ENCODE measurements at places on chromosomes 7 and 10.

- no peak for DNase-seq
These were observed 606.6 kb downstream of the KCNMA1 start for GRCh38 chr10:77030974-77031373.

DNA sequence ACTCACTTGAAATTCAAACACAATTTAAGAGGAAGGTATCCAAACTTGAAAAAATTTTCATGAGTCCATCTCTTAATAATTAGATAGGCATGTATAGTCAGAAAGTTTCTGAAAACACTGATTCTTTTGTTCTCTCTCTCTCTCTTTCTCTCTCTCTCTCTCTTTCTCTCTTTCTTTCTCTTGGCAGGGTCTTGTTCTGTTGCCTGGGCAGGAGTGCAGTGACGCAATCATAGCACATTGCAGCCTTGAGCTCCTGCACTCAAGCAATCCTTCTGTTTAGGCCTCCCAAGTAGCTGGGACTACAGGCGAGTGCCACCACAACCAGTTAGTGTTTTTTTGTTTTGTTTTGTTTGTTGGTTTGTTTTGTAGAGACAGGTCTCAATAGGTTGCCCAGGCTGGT is 59.3 kb downstream of the PRTFDC1 start:
- DNase-seq = no peak

- DNase-seq = no peak
These were observed 105.3 kb downstream of the FRMD4A start for GRCh38 chr10:14225379-14225778.

GRCh38 chr7:50594136-50594535 is 28.9 kb upstream of the DDC start:
- DNase-seq = no peak

GRCh38 chr7:106679153-106679931 is 18.4 kb upstream of the CCDC71L start:
- DNase-seq = no peak

GRCh38 chr10:98276311-98276710 is 8.3 kb upstream of the LOXL4 start:
- no peak for DNase-seq

DNA sequence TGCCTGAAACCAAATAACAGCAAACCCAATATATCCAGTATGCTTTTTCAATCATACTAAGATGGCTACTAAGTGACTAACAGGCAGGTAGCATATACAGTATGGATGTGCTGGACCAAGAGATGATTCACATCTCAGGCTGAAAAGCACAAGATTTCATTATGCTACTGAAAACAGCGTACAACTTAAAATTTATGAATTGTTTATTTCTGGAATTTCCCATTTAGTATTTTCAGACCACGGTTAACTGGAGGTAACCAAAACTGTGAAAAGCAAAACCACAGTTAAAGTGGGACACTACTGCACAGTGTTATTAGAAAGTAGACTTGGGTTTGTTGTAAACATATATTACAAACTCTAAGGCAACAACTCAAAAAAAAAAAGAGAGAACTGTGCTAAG is 91.5 kb downstream of the KMT2C start:
- DNase-seq = no peak

- no peak for DNase-seq
These were observed 23.3 kb upstream of the NUP42 start for GRCh38 chr7:23158546-23158945.

DNA sequence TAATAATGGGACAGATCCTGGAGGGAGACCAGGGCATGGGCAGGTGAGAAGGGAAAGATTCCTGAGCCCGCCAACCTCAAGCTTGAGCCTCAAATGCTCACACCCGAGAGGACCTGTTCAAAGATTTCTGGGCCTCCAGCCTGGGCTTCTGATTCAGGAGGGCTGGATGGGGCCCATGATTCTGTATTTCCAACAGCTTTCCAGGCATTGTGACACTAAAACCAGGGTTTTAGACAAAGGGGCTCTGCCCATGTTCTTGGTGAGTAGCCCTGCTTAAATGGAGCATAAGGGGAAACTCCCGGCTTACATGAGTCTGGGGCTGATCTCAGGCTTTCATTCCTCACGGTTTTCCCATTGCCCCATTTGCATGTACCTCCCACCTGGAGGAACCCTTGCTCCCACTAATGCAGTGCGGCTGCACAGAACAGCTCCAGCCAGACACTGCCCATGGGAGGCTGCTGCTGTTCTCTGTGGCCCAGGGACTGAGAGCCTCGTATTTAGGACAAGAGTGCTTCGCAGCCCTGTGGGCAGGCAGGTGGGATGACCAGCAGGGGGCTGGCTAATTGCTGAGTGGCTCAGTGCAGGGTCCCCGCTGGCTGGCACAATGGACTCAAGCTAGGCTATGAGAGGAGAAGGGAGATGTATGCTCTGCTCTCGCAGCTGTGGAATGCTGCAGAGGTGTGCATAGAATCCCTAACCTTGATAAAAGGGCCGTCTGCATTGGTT is 135.3 kb upstream of the COBL start:
- peak; percentile 34 for DNase-seq

DNA sequence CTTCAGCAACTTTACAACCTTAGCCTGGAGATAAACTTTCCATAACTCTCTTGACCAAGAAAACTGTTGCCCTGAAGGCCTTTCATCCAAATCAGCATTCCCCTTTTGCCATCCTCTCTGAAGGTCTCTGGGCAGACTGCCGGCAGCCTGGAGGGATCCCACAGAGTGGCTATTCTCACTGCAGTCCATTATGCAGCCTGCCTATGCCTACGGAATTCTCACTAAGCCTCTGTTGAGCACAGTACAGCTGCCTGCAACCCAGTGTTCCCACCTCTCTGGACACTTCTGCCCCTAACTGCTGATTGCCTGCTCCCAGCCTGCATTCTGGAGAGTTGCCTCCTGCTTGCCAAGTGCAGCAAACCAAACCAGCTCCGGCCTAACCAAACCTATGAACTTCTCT is 548.9 kb upstream of the STEAP1 start:
- no peak for DNase-seq

- peak; percentile 71 for DNase-seq
These were observed 709.3 kb upstream of the AUTS2 start for GRCh38 chr7:68888971-68889385.

- no peak for DNase-seq
These were observed 715.4 kb upstream of the NRP1 start for GRCh38 chr10:34049887-34050286.

GRCh38 chr10:118062798-118063238 is 16.1 kb upstream of the RAB11FIP2 start:
- DNase-seq = peak; percentile 13

DNA sequence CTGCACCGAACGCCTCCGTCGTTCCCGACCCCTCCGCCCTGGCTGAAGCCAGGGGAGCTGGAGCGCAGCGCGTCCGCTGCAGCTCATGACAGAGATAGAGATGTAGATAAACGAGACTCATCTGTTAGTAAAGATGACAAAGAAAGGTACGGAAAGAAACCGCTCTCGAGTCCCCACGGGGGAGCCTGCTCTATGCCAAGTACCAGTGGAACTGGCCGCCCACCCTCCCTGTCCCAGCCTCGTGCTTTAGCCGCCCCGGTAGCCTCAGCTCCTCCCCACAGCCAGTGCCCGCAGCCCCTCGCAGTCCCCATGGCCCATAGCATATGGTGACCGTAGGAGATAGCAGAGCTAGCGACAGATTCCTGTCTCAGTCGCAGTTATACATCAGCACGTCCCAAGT is 344.7 kb upstream of the GALNT17 start:
- no peak for DNase-seq

DNA sequence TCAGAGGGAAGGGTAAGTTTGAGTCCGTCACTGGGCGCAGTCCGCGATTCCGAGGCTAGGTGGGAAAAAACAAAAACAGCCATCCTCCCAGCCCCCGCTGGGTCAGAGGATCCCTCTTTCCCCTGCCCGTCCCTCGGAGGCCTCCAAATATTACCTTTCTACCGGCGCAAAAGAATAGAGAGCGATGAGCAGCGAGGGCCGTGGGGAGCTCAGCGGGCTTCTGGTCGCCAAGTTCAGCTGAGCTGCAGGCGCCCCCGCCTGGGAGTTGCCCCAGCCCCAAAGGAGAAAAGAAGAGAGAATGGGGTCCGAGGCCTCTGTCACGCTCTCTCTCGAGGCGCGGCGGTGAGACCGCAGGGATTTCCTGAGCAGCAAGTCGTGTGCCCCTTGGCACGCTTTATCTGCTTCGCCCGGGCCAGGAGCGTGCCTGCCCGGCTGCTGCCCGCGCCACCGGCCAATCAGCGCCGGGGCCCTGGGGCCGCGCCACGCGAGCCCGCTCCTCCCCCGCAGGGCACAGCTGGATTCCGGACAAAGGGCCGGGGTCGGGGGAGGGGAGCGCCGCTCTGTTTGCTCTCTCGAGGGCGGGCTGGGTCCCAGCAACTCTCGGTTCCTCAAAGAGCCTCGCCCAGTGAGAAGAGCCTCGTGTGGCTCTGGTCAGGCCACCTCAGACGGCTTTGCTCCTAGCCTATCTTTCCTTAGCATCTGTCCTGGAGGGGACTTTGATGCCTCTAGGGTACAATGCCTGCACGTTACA is at the start of gene NEUROG3:
Gene NEUROG3 (minus strand): TSS at position 367 of the 751 bp plus-strand sequence. CDS start 379 bp downstream, outside the sequence.
- no peak for DNase-seq

DNA sequence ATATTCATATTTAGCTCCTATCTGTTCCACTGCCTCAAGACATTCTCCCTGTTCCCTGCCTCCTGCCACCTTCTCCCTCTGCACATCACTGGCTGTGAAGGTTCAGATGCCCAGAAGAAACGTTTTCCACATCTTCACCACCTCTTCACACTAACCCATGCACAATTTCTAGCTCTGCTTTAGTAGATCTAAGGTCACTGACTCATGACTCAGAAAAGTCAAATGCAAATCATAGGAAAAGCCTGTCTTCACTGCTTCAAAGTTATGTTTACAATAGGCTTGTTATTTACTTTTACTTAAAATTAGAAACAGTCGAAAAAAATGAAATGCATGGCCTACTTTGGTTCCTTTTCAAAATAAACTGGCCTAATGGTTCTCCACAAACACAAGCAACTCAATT is 2.5 kb downstream of the SCRN1 start:
- no peak for DNase-seq

DNA sequence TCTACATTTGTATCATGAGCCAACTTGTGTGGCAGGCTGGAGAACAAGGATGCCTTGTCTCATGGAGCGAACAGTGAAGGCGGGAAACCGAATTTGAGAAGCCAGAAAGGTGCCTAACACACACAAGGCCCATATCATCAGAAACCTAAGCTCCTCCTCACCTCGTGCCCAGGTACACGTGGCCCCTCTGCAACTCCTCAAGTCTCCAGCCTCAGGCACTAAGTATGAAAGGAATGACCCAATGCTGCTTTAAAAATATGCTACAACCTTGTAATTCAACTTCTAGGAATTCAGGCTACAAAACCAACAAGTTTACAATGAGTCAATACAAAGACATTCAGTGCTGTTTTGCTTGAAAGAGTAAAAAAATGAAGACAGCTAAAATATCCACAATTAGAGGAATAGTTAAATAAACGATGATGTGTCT is 95.7 kb downstream of the CDK6 start:
- no peak for DNase-seq

DNA sequence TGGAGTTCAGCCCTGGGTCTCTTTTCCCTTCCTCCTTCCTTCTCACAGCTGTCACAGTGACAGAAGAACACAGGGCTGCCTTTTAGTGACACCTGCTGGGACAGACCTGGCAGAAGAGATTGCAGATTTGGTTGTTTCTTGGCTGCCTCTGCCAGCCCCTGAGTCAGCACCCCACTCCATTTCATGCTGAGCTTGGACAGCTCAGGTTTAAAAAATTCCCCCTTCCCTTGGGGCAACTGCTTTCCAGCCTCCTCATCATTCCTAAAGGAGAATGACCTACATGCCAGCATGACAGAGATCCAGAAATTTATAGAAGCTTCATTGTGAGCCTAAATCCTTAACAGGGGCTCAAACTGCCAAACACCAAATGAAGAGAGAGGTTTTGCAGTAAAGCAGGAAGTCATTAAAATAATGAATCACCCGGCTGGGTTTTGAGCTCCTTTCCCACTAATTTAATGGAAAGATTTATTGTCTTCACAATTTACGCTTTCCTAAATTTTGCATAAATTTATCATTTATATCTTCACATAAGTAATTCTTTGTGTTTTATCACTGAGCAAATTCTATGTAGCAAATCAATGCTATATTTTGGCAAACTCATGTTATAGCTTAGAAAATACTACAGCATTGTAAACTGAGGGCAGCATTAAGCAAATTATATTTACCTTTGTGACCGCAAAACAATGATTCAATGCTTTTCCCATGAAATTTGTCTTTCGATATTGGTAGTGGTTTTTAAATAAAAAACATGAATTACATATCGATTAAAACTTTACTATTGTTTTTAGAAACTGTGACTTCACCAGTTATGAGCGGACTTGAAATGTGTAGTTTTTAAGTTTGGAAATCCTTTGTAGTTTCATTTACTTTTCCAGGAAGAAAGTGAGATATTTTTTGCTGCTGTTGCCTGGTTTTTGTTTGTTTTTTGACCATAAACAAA is 399.5 kb upstream of the ANKRD30A start:
- peak; percentile 44 for DNase-seq

DNA sequence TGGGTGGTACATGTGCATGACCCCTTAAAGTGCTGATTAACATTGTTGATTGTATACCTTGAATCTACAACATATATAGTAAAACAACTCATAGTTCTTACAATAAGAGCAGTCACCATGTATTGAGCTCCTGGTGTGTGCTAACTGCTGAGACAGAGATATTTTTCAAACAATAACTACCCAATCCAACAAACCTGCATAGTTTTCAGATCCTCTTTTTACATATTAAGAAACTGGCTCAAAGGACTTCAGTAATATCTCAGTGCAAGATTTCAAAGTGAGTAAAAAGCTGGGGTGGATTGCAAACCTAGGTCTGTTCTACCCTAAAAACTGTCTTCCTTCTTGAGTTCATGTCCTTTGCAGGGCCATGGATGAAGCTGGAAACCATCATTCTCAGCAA is 272.2 kb downstream of the SNX13 start:
- DNase-seq = no peak

GRCh38 chr10:75548356-75548755 is 116.9 kb downstream of the LRMDA start:
- no peak for DNase-seq

GRCh38 chr10:126738001-126738400 is 67.5 kb upstream of the C10orf90 start:
- DNase-seq = no peak
